Cortex of kidney (tissue), 1 donor: ENCODE measurements at places on chromosomes 16 and 17.

GRCh38 chr17:78448356-78448993, 70.0 kb downstream of the PGS1 start:
- no peak for DNase-seq

- no peak for DNase-seq
These were observed 11.3 kb downstream of the CX3CL1 start for GRCh38 chr16:57383276-57384247.

- no peak for DNase-seq
These were observed 75.6 kb downstream of the AMFR start for GRCh38 chr16:56349711-56350161.

GRCh38 chr17:27990100-27990499, 52.4 kb upstream of the NLK start:
- DNase-seq, result no peak

GRCh38 chr17:67312265-67312664, 54.1 kb downstream of the PSMD12 start:
- no peak for DNase-seq

DNA sequence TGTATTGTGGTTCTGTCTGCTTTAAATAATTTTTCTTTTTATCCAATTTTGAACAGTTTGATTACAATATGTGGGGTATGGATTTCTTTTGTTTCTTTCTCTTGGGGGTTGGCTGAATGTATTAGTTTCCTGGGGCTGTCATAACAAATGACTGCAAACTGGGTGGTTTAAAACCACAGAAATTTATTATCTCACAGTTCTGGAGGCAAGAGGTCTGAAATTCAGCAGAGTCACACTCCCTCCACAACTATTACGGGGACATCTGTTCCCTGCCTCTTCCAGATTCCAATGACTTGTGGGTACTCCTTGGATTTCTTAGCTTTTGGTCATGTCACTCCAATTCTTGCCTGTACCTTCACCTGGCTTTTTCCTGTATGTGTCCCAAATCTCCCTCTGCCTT, 23.7 kb downstream of the COX11 start:
- DNase-seq, result no peak

GRCh38 chr17:46922487-46922803, 515 bp upstream of the GOSR2 start:
- DNase-seq, result no peak

DNA sequence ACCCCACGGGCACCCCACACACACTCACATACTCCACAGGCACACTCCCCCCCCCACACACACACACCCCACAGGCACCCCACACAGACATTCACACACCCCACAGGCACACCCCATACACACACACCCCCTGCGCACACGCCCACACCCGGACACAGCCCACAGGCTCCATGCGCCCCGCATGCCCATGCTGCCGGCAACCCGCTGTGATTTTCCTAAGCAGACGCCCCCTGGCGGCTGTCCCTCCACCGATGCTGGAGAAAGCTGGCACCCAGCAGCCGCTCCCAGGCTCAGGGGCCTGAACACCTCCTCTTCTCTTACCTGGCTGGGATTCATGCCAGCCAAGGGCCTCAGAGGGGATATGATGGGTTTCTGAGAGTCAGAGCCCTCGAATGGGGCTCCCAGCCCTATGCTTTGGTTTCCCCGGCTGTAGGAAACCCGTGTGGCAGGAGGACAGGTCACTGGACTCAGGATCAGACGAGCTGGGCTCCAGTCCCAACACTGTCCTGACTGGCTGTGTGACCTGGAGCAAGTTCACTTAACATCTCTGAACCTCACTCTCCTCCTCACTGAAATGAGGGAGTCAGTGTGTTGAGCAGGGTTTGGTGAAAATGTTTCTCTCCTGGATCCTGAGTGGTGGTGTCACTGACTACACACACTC, 19.6 kb upstream of the TNFRSF13B start:
- DNase-seq, result no peak

- no peak for DNase-seq
These were observed 12.1 kb downstream of the TEKT5 start for GRCh38 chr16:10682604-10683003.

GRCh38 chr17:67993998-67994361, 2.3 kb downstream of the C17orf58 start:
- no peak for DNase-seq

DNA sequence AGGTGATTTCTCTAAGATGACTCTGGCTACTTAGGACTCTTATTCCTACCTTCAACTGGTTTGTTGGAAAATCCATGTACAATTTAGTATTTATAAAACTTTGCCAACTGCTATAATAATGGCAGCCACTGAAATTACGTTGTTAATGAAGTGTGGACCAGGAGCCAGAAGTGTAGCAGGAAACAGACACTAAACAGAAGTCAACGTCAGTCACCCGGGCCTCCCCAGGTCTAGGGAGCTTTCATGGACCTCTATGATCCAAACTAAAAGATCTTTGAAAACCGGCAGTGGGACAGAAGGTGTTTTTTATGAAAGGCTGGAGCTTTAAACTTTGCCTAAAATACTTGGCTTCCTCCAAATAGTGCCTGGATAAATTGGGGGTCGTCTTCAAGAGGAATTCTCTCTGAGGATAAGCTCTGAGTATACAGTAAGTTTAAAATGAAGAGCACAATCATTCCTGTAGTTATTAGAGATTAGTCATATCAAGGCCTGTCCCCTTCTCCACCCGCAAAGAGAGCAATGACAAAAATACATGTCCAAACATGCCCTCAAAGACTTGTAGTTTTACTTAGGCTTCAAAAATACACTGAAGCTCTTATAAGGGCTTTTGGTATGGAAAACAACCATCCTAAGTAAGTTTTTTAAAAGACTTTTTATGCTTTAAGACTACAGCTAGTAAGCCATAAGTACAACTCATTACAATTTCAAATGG, 34.6 kb downstream of the DCUN1D3 start:
- no peak for DNase-seq

DNA sequence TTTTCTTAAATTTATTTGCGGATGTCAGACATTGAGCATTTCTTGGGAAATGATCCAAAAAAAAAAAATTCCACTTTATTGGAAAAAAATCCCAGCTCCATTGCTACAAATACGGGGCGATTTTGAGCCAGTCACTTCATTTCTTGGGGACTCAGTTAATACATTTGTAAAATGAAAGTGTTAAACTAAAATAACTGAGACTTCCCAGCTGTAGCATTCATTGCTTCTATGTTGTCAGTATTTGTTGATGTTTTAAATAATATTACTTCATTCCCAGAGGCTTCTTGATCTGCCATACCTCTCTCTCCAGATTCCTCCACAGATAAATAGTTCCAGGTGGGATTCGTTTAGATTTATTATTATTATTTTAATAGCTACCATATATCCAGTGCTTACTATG, 77.1 kb upstream of the HS3ST3A1 start:
- DNase-seq, result no peak

GRCh38 chr16:75083813-75084212, 32.8 kb downstream of the LDHD start:
- no peak for DNase-seq

DNA sequence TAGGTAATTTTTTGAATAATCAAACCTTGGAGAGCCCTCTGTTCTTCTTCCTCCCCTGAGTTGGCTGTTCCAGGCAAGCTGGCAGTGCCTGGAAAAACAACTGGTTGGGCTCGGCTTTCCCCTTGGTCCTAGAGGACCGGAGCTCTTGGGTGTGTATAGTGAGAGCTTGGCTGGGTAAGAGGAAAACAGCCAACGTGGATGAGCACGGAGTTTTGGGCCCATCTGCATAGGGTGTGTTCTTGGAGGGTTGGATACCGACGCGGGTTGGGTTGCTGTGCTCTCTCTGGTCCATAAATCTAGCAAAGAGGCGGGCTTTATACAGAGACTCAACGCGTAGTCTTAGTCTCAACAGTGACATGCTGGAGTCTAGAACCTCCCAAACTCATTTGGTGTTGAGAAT, 23.2 kb downstream of the ITGB3 start:
- no peak for DNase-seq

GRCh38 chr17:31495022-31495885, 103.8 kb downstream of the RAB11FIP4 start:
- no peak for DNase-seq

DNA sequence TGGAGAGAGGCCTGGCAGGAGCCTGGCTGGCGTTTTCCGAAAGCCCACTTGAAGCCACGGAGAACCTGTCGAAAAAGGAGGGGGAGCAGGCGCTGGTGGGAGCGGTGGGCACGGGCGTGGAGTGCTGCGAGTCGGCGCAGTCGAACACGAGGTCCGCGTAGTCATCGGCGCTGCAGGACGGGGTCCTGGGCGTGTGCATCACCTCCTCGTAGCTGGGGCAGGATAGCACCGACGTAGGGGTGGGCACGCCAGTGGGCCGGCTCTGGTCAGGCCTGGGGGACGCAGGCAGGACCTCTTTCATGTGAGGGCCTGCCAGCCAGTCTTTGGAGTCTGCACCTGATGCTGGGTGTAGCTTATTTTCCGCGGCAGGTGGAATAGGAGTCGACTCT, 63.7 kb downstream of the ZNF778 start:
- DNase-seq, result no peak

DNA sequence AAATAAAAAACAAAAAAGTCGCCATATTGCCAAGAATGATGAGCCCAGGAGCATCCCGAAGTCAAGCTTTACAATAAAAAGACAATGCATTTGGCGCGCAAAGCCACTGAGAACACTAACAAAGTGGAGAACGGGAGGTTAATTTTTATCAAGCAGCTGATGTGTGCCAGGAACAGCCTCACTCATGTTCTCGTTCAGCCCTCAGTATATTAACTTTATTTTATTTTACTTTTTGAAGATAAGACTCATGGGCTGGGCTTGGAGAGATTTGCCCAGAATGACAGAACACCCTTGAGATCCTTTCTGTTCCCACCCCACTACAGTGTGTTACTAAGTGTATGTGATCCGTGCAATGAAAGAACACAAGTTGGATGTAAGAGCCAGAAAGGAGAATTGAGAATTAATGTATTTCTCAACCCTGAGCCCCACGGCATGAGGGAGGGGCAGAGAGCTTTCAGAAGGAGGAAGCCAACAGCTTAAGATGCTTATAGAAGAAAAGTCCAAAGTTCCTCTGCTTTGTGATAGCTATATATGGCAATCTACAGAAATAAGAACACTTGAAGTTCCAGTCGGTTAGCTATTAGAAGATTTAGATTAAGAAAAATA, 48.4 kb downstream of the COTL1 start:
- DNase-seq, result no peak

DNA sequence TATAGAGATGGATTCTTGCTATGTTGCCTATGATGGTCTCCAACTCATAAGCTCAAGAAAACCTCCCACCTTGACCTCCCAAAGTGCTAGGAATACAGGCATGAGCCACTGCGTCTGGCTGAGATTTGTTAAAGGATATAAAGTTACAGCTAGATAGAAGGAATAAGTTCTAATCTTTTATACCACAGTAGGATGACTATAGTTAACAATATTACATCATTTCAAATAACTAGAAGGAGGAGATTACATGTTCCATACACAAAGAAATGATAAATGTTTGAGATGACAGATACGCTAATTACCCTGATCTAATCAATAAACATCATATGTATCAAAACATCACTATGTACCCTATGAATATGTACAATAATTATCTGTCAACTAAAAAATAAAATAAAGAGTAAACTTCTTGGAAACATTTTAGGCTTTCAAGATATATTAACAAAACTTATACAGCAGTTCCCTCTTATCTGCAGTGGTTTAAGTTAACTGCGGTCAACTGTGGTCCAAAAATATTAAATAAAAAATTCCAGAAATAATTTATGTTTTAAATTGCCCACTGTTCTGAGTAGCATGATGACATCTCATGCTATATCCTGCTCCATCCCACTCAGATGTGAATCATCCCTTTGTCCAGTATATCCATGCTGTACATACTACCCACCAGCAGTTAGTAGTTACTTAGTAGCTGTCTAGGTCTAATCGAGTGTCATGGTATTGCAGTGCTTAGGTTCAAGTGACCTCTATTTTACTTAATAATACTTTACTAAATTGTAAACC, 129.2 kb upstream of the NACA2 start:
- DNase-seq, result no peak
